NCI-H1436 treated with DMSO at 0.1 percent for 48 hours (cell line): ENCODE measurements at places on chromosomes 4 and X.
A peak's percentile ranks its signal among the peaks of the same experiment; 100 is the strongest.

- DNase-seq, result no peak
Observed at GRCh38 chr4:52976523-52977230, 114.6 kb downstream of the RASL11B start.

DNA sequence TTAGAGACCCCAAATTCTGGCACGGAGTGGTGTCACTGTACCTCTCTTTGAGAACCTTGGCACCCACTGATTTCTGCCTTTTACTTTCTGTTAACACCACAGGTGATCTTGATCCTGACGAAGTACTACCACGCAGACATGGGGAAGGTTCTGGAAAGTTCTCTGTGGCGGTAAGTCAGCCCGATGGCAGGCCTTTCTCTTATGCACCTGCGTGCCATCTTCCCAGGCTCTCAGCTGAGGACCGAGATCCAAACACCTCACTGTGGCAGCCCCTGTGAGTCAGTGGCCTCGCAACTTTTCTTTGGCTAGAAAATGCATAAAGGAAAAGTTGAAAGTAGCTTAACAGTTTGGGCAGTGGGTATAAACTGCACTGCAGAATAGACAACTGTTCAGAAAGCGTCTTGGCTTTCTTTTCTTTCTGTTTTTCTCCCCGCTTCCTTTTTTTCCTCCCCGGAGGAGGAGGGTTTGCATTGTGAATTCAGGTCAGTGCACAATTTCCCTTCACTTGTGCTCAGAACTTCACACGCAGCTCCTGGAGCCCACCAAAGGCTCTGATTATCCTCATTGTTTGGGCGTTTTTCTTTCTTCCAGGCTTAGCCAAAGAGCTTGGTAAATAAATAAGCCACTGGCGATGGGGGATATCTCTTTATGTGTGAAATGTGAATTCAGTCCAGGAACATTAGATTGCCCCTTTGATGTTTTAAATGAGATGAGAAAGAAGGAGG lies 38.4 kb downstream of the PSAPL1 start:
- no peak for DNase-seq

GRCh38 chr4:75056277-75056676 lies 123.4 kb downstream of the PARM1 start:
- DNase-seq, result no peak

DNA sequence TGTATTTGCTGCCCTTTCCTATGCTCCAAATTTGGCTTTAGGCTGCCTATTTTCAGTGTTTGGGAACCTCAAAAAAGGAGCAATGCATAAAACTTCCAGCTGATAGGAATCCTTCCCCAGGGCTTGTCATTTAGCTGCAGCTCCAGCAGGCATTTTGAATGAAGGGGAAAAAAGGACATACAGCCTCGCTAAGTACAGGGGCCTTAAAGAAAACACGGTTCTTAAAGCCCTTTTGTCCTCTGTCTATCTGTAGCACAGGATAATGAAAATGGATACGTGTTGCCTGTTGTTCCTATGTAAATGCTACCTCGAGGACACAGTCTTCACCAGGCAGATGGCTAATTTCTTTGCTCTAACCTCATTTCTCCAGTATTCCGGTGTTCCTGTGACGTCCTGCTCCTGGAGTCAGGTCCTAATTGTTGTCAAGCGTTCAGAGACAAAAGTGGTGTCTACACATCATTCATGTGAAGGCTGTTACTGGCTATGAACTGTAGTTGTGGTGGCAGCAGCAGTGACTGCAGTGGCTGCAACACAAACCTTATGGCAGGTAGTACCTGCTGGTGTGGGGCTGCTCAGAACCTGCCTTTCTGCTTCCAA lies 117.4 kb downstream of the MGST2 start:
- no peak for DNase-seq

DNA sequence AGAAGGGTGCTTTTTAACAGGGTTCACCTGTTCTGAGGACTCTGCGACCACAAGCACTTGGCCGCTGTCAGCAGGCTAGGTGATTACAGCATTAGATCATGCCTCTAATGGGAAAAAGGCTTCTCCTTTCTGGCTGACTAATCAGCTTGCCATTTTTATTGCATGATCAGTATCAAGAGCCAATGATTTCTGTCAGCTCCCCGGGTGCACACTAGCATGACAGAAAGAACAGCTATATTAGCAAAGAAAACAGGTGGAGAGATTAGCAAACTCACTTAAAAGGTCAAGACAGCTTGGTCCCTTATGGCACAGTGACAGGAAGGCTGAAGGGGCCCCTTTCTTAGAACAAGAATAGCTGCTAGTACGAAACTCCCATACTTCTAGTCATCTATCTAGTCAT lies 170.0 kb downstream of the SMIM20 start:
- no peak for DNase-seq

DNA sequence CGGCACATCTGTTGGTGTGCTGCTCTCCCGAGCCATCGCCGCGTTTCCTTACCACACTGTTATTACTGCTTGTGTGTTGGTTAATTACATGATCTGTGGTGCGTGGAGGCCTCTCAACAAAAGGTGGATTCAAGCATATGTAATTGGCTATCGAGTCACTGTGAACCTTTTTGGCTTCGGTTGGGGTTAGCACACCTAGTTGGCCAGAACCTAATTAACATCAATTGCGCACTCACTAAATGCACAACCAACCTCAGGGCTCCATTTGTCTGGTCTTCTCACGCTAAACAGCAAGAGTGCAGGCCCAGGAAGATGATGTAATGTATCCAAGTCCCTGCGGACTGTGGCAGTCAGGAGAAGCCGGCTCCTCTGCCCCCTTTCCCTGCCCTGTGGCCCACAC lies 17.4 kb downstream of the ENPP6 start:
- no peak for DNase-seq

DNA sequence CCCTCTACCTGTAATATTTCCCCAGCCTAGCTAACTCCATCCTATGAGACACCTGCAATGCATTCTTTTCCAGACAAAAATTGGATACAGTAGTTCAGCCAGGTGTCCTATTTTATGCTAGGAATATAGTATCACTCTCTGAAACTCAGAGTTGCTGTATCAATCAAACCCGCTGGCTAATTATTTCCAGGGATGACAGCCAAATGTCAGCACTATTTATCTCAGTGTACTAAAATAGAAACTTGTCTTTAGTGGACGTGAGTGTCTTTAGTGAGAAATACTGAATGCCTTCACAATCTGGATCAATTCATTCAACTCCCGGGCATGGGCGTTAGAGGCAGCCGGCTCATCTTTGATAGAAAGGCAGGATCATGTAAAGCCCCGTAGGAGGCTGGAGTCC lies 196.2 kb downstream of the RBM46 start:
- no peak for DNase-seq

DNA sequence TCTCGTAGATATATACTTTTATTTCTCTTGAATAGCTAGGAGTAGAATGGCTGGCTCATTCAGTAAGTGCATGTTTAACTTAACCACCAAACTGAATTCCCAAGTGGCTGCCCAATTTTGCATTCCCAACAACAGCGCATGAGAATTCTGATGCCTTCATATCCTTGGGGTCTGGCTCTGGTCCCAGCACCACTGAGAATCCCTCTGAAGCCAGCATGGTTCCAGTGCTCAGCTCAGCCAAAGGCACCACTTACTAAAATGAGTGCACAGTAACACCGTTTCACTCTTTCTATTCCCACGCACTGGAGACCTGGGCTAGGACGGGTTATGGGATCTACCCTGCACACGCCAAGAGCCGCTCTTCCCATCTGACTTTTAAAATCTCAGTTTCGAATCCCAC lies 60.4 kb downstream of the CASP3 start:
- DNase-seq, result no peak

DNA sequence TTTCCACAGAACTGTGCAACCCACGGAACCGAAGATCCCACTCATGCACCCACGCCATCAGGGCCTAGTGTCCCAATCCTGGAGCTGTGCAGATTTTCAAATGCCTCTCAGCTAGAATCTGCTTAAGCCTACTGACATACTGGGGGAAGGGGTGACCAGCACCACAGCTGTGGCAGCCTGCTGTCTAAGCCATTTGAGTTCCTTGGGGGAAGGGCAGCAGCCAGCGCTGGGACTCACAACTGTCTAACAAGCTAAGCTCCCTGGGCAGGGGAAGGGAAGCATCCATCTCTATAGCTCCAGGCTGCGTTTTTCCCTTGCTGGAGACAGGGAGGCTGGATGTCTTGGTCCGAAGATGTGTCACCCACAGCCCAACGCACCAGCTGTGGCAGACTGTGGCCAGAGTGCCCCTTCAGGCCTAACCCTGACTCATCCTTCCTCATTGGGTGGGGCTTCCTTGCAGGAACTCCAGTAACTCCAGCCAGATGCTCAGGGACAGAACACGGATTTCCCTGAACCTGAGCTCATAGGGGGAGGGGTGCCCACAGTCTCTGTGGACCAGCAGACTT lies 194.8 kb downstream of the CHRDL1 start:
- no peak for DNase-seq

GRCh38 chr4:150583287-150584110 lies 1.5 kb downstream of the MAB21L2 start:
- no peak for DNase-seq

GRCh38 chr4:105194328-105195231 lies 47.9 kb downstream of the TET2 start:
- no peak for DNase-seq

GRCh38 chr4:154658680-154659405 lies 46.4 kb upstream of the FGG start:
- no peak for DNase-seq

DNA sequence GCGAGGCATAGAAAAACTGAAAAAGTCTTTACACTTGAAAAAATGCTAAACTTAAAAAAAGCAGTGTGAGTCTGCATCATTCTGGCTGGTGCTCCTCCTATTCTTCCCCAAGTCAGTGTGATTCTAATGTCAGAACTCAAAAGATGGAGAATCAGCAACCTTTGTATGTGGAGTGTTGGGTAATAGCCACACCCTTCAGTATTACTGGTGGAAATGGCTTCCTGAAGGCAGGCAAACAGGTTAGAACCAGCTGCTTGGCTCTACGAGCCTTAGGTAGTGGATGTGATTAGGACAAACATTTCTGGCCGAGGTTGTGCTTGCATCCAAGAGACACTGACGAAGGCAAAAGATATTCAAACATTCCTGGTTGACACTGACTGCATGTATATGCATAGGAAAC lies 353.4 kb upstream of the TACR3 start:
- DNase-seq, result no peak

- peak; percentile 69 for DNase-seq
Observed at GRCh38 chr4:105544520-105545286, 7.7 kb upstream of the ARHGEF38 start.

- DNase-seq, result no peak
Observed at GRCh38 chr4:163127621-163128020, 39.1 kb downstream of the NAF1 start.

DNA sequence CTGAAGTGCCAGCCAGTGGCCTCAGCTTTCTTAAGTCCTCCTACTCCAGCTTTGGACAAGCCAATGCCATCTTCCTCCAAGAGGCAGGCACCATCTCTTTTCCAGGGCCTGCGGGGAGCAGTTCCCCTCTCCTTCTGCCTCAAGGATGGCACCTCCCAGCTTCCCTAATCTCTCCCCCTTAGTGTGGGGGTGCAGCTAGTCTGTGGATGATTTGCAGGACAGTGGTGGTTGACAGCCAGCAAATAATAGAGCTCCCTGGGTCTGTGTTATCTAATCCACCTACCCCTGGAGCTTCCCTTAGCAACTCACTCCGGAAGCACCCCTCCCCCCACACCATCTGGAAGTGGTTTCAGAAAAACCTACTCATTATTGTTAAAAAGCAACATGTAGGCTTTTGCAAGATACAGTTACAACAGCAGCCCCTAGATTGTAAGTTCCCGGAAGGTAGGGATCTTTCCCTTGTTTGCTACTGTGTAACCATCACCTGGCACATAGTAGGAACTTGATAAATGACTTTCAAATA lies 247.1 kb downstream of the BCOR start:
- no peak for DNase-seq

GRCh38 chrX:71000139-71000538 lies 68.0 kb downstream of the SNX12 start:
- DNase-seq, result no peak

GRCh38 chrX:19535476-19535875 lies 20.2 kb upstream of the MAP3K15 start:
- no peak for DNase-seq

GRCh38 chr4:16124232-16124631 lies 40.4 kb upstream of the PROM1 start:
- no peak for DNase-seq

DNA sequence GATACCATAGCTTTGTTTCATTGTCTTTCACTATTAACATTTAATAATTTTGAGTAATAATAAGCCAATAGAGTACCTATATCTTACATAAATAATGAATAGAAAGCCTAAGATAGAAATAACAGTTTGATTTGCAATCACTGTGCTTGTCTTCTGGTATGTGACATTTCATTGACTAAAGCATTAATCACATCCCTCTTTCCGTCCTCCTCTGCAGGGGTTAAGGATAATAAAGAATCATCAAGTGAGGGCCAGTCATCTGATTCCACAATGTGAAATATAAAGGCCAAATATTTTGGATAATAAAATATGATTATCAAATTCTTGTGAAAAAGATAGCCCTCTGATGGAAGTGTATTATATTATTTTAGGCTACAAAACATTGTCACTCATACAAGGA lies 2073.4 kb downstream of the ARAP2 start:
- DNase-seq, result no peak

DNA sequence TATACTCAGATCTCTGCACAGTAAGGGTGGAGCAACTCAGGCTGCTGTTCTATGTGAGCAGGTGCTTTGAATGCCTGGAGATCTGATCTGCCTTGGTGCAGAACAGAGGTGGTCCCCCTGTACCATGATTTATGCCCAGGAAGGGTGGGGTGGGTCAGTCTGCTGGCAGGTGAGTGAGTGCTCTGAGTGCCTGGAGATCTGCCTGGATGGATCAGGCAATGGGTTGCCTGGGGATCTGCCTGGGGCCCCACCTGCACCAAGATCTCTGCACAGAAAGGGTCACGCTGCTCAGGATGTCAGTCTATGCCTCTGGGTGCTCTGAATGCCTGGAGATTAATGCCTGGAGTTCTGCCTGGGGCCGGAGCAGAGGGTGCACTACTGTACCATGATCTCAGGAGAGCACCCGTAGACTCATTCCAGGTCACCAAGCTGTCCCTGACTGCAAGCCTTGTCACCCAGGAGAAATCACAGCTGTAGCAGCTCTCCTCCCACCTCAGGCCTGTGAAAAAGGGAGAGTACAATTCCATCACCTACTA lies 342.9 kb downstream of the GBA3 start:
- no peak for DNase-seq

DNA sequence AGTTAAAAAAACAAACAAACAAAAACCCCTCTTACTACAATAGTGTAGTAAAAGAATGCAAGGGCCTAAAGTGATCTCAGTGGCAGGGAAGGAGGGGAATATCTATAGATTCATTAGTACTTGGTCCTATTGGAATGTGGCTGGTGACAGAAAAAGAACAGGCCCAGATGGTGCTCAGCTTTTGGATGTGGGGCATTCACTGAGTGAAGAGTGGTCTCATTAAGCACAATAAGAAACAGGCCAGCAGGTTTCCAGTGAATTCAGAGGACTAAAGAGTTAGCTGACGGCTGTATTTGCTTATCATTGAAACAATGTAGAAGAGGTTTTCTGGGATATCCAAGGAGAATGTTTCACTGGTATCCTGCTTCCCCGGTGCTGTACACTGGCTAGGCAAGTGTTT lies 243.8 kb upstream of the HHIP start:
- no peak for DNase-seq

DNA sequence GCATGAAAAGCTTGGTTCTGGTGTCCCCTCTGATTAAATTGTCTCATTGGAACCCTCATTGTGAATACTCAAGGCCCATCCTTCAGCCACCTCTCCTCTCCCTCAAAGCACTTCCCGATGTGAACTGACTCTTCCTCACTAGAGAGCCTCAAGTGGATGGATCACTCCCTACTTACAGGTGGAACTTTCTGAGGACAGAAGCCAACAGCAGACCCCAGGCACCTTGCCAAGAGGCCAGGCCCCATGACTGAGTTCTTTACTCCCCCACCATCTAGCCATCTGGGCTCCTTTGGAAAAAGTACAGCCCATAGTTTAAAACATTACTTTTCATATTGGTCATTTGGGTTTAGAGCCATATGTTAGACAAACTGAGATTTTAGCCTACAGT lies 224.1 kb downstream of the SHROOM3 start:
- no peak for DNase-seq
